ENCODE measurements at places on chromosomes 12 and 14. TPM values are rescaled to one million over a fixed set of nuclear protein-coding genes. Genes with fewer than 3 reads are reported as not detected.

The FOXG1 gene
- not detected for polyA plus RNA-seq

The TMTC1 gene
- not detected for polyA plus RNA-seq

The SLC7A7 gene
- polyA plus RNA-seq: 33.4 TPM

The RPS6KL1 gene
- polyA plus RNA-seq: 0.52 TPM

The ESRRB gene
- polyA plus RNA-seq: 0.13 TPM

The TSPAN8 gene
- not detected for polyA plus RNA-seq

The GUCY2C gene
- 0.04 TPM for polyA plus RNA-seq

The KLRF1 gene
- 1.0 TPM for polyA plus RNA-seq

The PRB2 gene
- not detected for polyA plus RNA-seq

The CHGA gene
- polyA plus RNA-seq: not detected

The CPNE6 gene
- polyA plus RNA-seq: 0.10 TPM

The MYRFL gene
- 0.28 TPM for polyA plus RNA-seq

The SLC7A8 gene
- polyA plus RNA-seq: 0.19 TPM

The ZCCHC8 gene
- 30.7 TPM for polyA plus RNA-seq

The LIN7A gene
- 0.10 TPM for polyA plus RNA-seq

The TBC1D30 gene
- polyA plus RNA-seq: 0.06 TPM

The RAN gene
- 339 TPM for polyA plus RNA-seq

The ARHGEF40 gene
- polyA plus RNA-seq: 0.53 TPM

The MYF5 gene
- polyA plus RNA-seq: not detected

The AGAP2 gene
- polyA plus RNA-seq: 17.1 TPM

The ATP23 gene
- 6.9 TPM for polyA plus RNA-seq

The ITGB7 gene
- 216 TPM for polyA plus RNA-seq

The HELB gene
- polyA plus RNA-seq: 3.7 TPM

The HOXC11 gene
- polyA plus RNA-seq: not detected
